ENCODE measurements at places on chromosomes 12 and 14. TPM values are rescaled to one million over a fixed set of nuclear protein-coding genes. Genes with fewer than 3 reads are reported as not detected.

NXPH4 gene
- total RNA-seq: 4.5 TPM

CLEC1B gene
- total RNA-seq: not detected

SIRT4 gene
- 0.78 TPM for total RNA-seq

PZP gene
- not detected for total RNA-seq

NINJ2 gene
- total RNA-seq: 0.94 TPM

IFNG-AS1 gene
- total RNA-seq: not detected

CPNE6 gene
- not detected for total RNA-seq

OTUB2 gene
- total RNA-seq: 4.1 TPM

CMA1 gene
- not detected for total RNA-seq

DNAJC22 gene
- total RNA-seq: 0.10 TPM

INSM2 gene
- total RNA-seq: not detected

MYO1H gene
- total RNA-seq: not detected

EFS gene
- 18.9 TPM for total RNA-seq

RTN1 gene
- 4.3 TPM for total RNA-seq

GPX2 gene
- 1.8 TPM for total RNA-seq

SMIM41 gene
- 0.12 TPM for total RNA-seq

ORMDL2 gene
- total RNA-seq: 18.0 TPM

BDKRB2 gene
- total RNA-seq: 0.54 TPM

KLHL33 gene
- 0.35 TPM for total RNA-seq

C12orf54 gene
- total RNA-seq: not detected

ORAI1 gene
- 31.0 TPM for total RNA-seq

UBE2N gene
- total RNA-seq: 134 TPM

All from GM23338 (cell line).